DMS53 (cell line): ENCODE measurements at places on chromosomes 4 and X.

DNA sequence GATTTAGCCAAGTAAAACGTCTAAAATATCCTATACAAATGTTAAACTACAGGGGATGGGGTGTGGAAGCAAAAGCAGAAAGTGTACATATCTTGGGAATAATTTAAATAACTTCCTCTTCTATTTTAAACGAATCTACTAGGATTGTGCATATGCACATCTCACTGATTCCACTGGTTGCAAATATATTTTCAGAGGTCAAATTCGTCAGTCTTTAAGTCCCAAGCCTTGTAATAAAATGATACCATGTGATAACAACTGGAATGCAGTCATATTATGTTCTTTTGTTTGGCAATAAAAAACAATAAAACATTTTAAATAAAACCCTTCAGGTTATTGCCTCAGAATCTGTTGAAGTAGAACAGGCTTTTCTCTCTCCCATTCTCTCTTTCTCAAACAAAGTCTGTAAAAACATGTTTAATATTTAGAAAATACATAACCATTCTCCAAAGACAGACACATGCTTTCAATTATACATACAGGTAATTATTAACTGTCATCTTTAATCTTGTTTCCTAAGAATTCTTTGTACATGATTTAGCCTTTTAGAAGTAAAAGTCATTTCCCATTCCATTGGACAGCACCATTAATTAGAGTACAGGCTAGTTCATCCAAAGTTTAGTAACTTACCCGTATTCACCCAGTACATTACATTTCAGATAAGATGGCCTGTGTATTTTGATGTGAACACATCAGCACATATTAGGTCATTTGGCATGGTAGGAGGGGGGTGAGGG, 421.1 kb downstream of the PCDH7 start:
- no peak for DNase-seq

GRCh38 chr4:10020871-10021652, at the start of gene SLC2A9:
Gene SLC2A9 (minus strand): TSS chr4:10021497. CDS start chr4:10021429, 68 bp downstream.
- no peak for DNase-seq

GRCh38 chr4:46720055-46720454, 189.0 kb downstream of the COX7B2 start:
- DNase-seq, result no peak

DNA sequence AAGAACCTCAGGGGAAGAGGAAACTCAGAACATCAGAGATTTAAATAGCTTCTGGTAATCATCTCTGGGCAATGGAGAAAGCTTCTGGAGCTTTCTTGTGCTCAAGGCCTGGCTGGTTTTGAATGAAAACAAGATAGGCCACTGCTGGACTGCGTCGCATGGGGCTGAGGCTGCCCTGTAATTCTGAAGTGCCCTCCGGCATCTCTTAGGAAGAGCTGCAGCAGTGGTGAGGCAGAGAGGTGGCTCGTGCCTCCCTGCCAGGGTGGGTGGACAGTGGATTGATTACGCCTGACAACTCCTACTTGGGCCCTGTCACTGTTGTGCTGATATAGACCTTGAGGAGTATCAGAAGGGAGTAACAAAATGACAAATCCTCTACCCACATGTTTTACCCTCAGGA, 279.7 kb downstream of the NR3C2 start:
- DNase-seq, result no peak

DNA sequence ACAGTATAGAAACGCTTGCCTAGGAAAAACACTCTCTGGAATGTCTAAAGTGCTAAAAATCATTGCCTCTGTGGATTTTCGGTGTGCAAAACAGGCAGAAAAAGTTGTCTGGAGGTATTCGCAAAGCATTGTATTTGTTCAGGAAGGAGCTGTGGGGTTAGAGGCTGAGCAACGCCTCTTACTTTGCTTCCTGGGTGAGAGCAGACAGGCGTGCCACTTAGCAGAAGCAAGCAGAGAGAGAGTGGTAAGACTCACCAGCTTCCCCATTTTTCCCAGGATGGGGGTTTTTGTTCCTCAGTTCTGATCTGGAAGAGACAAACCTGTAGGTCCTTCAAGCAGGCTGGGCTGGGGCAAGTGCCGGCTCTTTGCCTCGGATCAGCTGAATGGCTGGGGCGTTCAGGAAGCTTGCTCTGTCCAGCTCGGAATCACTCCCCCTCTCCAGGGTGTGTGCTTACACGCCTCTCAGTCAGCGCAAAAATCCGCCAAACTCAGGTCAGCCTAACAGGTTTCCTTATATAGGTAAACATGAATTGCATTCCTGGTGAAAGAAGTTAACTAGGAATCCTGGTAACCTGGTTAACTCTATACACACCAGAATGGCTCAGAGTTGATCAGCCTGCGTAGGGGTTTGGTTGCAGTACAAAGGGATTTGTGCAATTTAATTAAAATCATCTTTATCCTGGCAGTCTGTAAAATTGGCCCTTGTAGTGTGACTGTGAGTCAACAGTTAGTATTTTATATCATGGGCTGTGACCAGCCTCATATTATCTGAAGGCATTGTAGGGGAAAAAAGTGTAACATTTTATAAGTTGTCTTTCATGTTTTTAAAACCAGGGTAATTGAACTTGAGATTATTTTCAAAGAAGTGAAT, 213.1 kb upstream of the MID1 start:
- DNase-seq, result peak; percentile 65

- DNase-seq, result no peak
Observed at GRCh38 chrX:30521440-30522182, 56.0 kb downstream of the TASL start.

DNA sequence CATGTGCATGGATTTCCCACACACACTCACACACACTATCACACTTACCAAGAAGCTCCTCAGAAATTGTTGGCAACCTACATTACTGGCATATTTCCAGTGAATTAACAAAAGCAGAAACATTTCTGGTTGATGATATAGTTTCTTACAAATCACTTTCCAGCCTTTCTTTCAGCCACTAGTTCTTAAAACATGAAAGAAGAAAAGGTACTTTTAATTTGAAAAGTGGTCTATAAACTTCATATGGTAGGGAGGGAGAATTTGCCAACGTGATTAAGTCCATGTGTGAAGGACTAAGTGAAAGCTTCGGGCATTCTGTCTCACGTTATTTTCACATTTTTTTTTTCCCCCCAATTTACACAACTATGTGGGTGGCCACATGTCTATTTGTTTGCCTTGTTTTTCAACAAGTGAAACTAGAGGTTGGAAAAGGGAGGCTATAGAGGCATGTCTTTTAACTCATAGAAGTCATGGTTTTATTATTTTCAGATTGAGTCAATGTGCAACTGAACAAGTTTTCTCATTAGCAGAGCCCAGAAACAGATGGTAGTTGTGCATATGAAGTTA, 832.1 kb upstream of the INTU start:
- no peak for DNase-seq

- no peak for DNase-seq
Observed at GRCh38 chr4:28822163-28822562, 1898.0 kb upstream of the PCDH7 start.

GRCh38 chrX:77442728-77443127, 4.5 kb upstream of the FGF16 start:
- DNase-seq, result no peak

DNA sequence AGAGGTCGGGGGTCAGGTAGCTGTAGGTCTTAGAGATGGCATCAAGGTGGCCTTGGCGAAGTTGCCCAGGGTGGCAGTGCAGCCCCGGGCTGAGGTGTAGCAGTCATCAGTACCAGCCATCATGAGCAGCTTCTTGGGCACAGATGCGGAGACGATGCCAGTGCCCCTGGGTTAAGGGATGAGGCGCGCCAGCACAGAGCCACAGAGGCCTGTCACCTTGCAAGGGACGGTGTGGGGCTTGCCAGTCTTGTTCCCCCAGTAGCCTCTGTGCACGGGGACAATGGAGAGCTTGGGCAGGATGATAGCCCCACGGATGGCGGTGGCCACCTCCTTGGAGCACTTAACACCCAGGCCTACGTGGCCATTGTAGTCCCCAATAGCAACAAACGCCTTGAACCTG, 750.7 kb upstream of the PABPC4L start:
- no peak for DNase-seq

DNA sequence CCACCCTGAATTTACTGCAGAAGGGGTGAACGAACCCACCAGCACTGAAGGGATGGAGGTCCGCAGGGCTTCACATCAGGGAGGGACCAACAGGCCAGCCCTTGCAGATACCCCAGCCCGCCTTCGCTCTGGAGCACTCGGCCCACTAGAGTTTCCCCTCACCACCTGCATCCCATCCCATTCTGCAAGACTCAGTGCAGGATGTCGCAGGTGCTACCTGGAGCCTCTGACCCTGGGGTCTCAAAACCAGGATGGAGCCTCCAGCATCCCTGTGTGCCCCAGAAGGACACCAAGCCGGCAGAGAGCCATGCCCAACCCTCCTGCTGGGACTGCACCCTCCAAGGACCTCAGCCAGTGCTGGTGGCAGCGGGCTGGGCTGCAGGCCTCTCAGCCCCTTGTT, 57.6 kb upstream of the ADRA2C start:
- DNase-seq, result no peak

DNA sequence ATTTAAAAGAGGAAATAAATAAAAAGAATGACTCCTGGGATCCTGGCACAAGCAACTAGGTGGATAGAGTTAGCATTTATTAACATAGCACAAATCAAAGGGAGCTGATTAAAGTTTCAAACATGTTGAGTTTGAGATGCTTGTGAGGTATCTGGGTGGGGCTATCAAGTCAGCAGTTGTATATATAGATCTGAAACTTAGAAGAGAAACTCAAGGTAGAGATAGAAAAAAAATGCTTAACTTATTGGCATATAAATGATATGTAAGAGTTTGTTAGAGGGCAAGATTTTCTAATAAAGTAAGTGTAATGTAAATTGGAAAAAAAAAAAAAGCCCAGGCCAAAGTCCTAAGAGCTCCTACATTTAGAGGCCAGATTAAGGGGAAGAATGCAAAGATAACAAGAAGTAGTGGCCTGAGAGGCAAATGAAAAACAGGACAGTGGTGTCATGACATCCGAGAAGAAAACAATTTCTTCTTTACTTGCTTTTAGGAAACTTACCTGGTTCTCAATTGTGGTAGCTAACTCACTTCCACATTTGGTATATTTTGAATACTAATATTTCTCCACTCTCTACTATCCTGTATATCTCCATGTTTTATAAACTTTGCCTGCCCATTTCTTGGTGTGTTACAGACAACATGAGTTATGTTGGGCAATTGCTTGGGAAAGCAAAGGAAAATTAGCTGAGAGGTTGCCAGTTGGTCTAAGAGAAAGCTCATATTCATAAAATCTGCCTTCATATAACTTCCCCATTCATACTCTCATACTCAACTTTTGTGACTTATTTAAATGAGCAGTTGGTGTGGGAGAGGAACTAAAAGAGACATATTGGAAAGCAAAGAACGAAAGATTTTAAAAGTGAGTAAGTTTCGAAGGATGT, 169.2 kb downstream of the PARM1 start:
- DNase-seq, result no peak

- no peak for DNase-seq
Observed at GRCh38 chr4:121973816-121974215, 22.0 kb upstream of the TRPC3 start.

- DNase-seq, result no peak
Observed at GRCh38 chrX:107654566-107654871, 26.2 kb downstream of the PRPS1 start.

- DNase-seq, result no peak
Observed at GRCh38 chr4:31366041-31366440, 645.9 kb downstream of the PCDH7 start.

DNA sequence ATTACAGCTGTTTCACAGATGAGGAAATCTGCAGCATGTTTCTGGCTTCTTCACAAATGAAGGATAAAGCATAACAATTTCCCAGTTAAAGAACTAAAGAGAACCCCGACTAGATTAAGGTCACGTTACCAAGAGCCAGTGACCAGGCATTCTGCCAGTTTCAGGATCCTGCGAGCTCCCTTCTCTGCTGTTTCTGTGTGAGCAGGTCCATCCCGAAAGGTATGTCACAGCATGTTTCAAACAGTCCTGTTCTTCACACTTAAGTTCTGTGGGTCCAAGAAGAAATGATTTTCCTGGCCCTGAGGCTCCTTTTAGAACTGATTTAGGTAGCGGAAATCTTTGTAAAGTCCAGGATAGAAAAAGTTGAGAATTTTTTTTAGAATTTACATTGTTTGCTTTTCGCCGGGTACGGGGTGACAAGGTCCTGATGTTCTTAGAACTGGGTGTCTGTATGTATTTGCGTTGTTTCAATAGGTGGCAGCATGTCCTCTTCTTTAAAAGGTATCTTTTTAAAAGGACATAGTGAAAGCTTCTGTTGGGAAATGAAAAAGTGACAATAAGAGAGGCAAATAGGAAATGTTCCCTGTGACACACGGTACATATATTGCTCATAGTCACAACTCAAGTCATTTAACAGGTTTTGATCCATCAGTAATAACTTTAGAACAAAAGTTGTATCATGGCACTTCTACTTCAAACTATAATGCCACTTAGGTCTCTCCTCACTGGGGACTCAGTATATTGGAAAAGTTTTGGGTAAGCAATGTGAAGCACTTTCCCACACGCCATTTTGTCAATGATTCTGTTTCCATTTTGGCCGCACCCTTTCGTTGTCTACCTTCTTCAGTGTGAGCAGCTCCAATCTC, 18.4 kb downstream of the IL21 start:
- DNase-seq, result peak; percentile 75

- no peak for DNase-seq
Observed at GRCh38 chr4:78534286-78534955, 17.1 kb upstream of the ANXA3 start.

GRCh38 chrX:129777218-129778030, 2.3 kb upstream of the SASH3 start:
- DNase-seq, result peak; percentile 90

DNA sequence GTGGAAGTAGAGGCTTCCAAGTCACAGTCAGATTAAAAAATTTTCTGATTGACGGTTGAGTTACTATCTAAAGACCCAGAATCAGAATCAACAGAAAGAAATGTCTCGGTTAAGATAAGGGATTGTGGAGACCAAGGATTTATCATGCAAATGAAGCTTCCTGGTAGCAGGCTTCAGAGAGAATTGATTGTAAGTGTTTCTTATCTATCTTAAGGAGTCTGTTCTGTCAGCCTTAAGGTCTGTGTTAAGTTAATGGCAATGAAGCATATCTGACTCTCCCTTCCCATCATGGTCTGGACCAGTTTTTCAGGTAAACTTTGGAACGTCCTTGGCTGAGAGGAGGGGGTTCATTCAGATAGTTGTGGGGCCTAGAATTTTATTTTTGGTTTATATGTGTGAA, 780.2 kb downstream of the FAM133A start:
- no peak for DNase-seq

- DNase-seq, result peak; percentile 77
Observed at GRCh38 chr4:16140879-16141249, 57.0 kb upstream of the PROM1 start.

- no peak for DNase-seq
Observed at GRCh38 chrX:107506596-107507031, 57.2 kb downstream of the FRMPD3 start.

DNA sequence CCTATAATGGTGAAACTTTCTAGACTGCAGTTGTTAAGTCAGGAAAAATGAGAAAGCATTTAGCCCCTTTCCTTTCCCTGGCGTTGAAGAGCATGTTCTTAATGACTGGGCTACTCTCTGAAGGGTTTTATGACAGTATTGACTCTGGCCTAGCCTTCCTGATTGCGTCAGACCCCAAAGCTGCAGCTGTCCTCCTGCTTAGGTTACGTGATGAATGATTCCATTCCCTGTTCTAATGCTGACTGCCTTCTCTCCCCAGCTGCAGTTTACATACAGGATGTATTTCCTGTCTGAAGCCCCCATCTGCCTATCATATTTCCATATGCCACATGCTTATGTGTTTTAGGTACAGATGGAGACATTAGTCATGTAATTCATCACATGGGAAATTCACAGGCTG, 105.8 kb upstream of the EGFL6 start:
- DNase-seq, result peak; percentile 91

- DNase-seq, result no peak
Observed at GRCh38 chr4:156765277-156765676, 206.3 kb downstream of the PDGFC start.

- DNase-seq, result peak; percentile 71
Observed at GRCh38 chr4:113979148-113979904, at the start of gene ARSJ. Gene ARSJ (minus strand): TSS chr4:113979647. CDS start chr4:113978834, 813 bp downstream.
